ENCODE measurements at places on chromosomes 11 and 22.

GRCh38 chr11:103683576-103683975 lies 352.9 kb upstream of the DDI1 start:
- no peak for DNase-seq

DNA sequence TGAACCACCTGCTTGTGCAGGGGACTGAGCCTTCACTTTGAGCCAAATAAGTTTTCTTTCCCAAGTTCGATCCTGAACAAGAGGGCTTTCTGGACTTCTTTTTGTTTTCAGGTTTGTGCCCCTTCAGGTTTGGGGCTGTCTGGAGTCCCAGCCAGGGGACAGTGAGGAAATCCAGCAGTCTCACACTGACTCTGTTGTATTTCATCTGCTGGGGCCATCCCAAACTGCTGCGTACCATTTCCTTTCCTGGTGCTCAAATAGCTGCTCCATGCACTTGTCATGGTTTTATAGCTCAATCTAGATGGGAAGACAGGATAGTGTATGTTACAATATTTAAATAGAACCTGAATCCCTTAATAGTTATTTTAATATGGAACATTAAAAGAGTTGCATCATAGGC lies 66.3 kb upstream of the IGLL5 start:
- DNase-seq = no peak

- no peak for DNase-seq
Observed at GRCh38 chr11:105367129-105367528, 227.6 kb upstream of the CARD18 start.

DNA sequence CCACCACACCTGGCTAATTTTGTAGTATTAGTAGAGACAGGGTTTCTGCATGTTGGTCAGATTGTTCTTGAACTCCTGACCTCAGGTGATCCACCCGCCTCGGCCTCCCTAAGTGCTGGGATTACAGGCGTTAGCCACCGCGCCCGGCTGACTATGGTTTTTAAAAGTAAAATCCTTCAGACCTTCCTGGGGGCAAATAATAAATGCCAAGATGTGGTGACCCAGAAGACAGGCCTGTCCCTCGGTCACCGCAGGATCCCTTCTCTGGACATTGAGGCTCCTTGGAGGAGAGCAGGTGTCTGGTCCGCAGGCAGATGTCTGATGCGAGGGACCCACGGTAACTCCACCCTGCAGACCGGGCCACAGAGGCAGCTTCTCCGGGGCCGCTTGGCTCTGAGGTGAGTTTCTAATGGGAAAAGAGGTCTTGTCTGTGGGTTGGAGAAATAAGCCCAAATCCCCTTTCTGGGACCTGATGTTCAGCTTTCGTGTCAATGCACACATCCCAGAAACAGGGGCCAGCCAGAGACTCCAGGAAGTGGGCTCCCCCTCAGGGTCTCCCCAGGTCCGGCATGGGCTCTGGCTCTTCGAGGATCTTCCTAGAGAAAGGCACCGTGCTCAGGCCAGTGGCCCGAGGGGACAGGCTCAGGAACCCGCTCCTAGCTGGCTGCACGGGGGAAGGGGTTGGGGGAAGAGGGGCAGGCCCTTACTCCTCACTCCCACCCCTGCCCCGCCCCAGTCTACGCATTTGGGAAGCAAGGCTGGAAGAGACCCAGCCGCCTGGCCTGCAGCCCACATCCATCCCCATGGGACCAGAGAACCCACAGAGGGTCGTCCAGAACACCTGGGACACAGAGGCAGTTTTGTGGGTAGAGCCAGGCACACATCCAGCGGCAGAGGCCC lies 100.6 kb downstream of the WNT7B start:
- peak; percentile 7 for DNase-seq

DNA sequence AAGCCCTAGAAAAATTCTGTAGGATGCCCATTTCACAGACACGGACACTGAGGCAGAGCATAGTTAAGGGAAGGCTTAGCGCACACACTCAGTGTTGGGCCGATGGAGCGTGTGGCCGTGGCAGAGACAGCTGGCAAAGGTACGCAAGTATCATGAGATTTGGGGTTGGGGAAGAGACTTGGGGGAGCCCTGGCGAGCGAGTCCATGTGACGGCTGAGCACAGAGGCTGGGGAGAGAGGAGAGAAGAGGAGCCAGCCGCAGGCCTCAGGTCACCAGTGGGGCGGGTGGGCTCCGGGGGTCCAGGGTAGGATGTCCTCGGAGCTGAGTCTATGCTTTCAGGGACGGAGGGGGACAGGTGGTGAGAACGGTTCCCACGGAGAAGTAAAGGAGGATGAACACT lies 311.3 kb downstream of the CTTN start:
- no peak for DNase-seq

- no peak for DNase-seq
Observed at GRCh38 chr11:8387693-8388092, 124.0 kb upstream of the LMO1 start.

- DNase-seq = no peak
Observed at GRCh38 chr11:88579466-88579865, 241.9 kb upstream of the CTSC start.

DNA sequence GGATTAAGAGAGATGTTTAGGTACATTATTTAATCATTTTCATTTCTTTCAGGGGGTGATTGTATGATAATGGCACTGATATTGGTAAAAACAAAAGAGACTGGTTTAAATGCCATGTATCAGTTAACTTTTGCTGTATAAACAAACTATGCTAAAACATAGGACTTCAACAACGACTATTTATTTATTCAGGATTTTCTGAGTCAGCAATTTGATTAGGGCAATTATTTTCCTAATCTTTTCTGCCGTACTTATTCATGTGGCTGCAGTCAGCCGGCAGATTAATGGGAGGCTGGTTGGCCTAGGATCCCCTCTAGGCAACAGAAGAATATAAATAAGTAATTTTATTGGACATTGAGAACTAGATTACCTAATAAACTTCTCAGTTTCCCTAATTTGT lies 661.7 kb upstream of the RAG2 start:
- DNase-seq = no peak

DNA sequence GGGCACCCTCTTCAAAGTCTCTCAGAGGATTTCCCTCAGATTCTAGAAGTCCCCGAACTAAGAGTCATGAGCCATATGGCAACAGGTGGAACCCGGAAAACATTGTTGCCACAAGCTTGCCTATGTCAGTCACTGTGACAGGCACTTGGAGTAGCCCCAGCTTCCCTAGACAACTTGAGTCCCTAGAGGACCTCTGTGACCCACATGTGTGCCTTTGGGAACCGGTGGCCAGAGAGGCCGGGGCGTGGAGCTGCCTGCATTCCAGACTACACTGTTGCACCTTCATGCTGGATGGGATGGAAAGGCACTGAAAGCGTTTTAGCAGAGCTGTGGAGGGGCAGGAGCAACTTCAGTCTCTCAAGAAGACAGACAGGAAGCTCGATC lies 12.1 kb downstream of the SLC37A2 start:
- no peak for DNase-seq

DNA sequence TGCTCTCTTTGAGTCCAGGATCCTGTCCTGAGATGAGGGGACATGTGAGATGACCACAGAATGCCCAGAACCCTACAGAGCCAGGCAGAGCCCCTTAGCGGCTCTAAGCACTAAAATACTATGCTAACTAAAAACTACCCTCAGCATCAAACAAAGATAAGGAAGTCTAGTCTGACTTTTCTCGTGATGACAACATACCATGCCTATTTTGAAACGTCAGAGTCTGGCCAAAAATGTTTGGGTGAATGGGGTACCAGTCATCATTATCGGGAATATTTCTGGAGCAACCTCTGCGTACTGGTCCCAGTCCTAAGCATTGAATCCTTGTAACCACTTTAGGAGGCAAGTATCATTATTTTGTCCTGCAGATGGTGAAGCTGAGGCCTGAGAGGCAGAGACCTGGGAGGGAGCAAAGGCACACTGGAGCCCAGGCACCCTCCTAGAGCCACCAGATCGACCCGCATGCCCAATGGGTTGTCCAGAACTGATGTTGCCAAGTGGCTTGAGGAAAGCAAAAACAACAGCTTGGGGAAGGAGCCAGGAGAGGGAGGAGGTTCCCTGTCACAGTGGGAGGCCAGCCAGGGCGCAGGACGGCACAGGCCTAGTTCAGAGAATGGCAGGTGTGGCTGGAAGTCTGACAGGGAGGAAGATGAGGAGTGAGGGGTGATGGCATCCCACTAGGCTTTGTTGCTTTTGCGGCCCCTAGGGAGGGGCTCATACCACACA lies 7.2 kb upstream of the OSM start:
- DNase-seq = no peak

GRCh38 chr11:121892131-121892681 lies 223.8 kb downstream of the BLID start:
- DNase-seq = no peak

GRCh38 chr11:112537846-112538330 lies 277.2 kb upstream of the PLET1 start:
- DNase-seq = no peak

DNA sequence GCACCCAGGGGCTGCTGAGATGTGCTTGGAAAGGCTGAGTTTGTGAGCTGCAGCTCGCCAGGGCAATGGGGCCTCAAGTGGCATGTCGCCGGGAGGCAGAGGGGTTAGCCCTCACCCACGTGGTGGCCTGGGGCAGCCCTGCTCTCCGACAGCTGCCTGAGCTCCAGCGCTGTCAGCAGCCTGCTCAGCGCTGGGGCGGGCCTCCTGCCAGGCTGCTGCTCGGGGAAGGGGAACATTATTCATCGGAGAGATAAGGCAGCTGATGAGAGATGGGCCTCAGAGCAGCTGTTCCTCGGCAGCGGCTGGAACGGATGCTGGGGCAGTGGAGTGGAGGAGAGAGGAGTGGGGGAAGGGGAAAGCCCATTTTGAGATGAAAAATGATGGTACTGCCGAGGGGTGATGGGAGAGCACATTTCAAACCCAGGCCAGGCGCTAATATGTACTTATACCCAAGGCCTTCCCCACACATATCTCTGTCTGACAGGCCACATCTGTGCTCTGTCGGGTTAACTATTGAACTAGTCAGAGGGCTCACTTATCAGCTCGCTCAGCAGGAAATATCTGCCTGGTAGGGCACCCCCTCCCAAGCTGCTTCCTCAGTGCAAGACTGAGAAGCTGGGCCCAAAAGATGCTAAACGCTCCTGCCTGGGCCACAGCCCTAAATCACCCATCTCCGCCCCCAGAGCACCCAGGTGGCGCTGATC lies 79.5 kb downstream of the TIMP3 start:
- DNase-seq = no peak

All from tibial nerve (tissue), 4 donors.